ENCODE measurements at places on chromosomes 2 and 18.

DNA sequence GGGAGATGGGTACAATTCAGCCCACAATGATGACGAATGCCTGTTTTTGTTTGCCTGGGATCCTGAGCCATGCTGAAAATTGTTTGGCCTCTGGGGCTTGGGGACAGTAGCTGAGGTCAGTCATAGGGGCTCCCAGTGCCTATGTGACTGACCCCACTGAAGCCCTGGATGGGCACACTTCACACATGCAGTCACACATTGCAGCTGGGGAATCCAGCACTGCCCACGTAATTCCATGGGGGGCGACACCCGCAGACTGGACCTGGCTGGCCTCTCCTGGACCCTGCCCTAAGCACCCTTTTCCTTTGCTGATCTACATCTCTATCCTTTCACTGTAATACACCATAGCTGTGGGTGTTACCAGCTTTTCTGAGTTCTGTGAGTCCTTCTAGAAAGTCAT is 295.2 kb upstream of the HS6ST1 start:
- no peak for DNase-seq

DNA sequence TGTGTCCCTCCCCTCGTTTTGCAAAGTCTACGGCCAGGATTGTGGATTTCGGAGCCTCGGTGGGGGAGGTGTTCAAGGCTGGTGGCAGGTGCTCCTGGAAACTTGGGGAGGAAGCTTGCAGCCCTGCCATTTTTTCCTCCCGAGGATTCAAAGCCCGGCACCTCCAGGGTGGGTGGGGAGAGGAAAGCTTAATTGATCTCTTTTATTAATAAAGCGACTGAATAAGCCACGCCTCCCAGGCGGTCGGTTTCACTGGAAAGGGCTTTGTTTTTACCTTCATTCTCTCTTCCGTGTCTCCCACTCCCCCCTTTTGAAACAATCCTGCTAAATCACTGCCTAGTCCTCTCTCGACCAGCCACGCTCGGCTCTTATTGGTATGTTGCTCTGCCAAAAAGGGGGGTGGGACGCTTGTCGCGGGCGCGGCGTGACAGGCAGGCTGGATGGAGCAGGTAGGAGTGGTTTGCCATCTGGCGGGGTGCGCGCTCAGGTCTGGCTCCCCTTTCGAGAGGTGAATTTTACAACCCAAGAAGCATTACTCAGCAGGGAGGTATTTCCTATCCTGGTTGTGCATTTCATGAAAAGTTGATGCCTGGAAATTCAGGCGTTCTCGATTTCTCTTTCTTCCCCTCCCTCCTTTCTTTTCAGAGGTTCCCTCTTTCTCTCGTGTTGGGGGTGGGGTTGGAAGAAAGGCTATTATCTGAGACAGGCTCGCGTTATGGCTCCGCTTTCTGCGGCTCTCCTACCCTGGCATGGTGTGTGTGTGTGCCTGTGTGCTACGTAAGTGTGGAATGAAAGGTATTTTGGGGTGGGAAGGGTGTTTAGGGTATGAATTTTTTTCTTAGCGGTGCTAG is 1.4 kb downstream of the NEDD4L start:
- DNase-seq, result peak; percentile 14

- DNase-seq, result no peak
Observed at GRCh38 chr18:6625481-6625880, 104.0 kb upstream of the ARHGAP28 start.

DNA sequence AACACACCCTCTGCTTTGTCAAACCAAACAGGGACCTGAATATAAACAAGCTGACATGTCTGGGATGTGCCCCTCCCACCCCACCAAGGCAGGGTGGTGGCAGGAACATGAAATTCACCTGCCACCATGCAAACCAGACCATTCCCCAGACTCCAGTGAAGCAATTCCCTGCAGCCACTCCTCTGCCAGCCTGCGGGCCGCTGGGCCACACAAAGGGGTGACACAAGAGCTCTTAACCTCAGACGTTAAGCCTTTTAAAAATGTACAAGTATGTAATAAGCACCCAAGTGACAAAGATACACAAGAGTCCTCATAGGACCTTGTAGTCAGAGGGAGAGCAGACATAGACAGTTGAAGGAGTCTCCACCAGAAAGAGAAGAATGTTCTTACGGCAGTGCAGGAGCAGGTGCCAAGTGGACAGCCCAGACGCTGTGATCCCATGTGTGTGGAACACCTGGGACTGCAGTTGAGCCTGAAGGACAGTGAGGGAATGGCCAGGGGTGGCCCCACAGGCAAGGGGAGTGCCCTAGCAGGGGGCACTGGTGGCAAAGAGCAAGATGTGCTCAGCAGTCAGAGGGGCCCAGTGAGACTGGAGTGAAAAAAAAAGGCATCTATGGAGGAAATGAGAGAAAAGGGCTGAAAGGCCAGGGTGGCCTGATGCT is 36.9 kb downstream of the CRACDL start:
- no peak for DNase-seq

DNA sequence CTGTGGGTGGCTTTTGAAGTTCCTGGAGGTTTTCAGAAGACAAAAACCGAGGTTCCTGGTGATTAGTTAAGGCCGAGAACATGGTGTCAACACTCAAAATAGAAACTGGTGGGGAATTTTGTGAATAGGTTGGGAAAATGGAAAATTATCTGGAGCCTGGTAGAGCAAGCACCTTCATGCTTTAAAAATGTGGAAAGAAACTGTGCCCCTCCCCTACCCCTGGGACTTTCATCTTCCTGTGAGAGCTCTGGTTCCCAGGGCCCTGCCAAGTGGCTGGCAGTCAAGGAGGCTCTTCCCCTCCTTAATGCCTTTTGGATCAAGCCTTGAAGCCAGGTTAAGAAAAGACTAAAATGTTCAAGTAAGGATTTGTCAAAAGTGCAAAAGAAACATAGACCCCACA is 1.9 kb upstream of the CRACDL start:
- DNase-seq, result no peak

GRCh38 chr2:70068119-70068518 is 19.2 kb upstream of the PCBP1 start:
- DNase-seq, result no peak

- no peak for DNase-seq
Observed at GRCh38 chr18:60162388-60162787, 210.2 kb downstream of the MC4R start.

DNA sequence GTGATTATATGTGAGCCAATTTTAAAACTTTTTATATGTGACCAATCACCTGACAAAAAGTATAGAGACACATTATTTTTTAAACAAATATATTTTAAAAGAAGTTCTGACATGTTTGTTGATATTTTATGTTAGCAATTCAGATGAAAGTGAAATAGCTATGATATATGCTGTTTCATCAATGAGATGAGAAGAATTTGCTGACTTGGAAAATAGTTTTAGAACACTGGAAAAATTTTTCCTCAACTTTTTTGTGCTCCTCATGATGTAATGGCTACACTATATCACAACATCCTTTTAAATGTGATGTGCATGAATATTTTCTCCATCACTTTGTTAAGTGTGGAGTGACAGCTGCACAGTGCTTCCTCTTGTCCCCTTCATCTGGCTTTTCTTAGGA is 434.0 kb downstream of the PLCL1 start:
- DNase-seq, result no peak

- DNase-seq, result no peak
Observed at GRCh38 chr2:98234776-98235175, 111.5 kb upstream of the CNGA3 start.

GRCh38 chr2:96839293-96839874 is 4.4 kb downstream of the ANKRD23 start:
- peak; percentile 75 for DNase-seq

DNA sequence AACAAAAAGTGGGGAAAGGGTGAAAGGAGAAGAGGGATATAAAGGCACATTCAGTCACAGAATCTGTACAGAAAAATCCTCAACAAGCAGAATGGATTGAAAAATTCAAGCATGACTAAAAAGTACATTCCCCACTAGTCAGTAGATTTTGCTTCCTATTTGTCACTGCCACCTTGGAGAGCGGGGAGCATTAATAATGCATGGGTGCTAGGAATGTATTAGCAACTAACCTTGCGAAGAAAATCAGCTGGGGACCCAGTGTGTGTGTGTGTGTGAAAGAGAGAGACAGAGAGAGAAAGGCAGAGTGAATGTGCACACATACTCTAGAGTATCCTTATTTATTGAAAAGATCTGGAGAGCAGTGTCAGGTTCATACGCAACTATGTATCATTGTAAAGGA is 968.7 kb upstream of the ZEB2 start:
- no peak for DNase-seq

DNA sequence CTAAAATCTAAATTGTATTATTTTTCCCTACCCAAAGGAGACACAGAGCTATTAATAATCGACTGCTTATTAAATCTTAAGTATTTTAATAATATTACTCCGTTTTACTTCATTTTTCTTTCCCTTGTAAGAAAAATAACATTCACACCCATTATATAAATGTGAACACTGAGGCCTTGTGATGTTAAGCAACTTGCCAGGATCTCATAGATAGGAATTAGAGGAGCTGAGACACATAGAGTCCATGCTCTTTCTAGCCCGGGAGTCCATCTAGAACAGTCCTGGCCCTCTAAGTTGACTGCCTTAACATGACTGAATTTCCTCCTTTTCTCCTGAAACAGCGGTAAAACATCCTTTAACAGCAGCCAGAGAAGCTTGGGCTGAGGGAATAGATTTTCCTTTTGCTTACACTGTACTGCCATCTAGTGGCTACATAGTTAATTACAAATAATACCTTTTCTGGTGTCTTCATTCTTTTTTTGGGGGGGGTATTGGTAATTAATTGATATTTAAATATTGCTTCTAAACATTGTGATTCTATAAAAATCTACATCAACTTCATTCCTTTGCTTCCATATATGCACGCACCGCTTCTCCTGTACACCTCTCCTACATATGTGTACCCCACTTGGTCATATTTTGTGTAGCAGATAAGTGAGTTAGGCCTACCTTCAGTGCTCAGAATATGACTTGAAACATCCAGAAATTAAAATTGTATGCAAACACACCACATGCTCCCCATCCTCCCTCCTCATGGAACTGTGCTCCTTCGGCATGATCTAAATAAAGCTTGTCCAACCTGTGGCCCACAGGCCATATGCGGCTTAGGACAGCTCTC is 125.8 kb upstream of the HNMT start:
- DNase-seq, result no peak

DNA sequence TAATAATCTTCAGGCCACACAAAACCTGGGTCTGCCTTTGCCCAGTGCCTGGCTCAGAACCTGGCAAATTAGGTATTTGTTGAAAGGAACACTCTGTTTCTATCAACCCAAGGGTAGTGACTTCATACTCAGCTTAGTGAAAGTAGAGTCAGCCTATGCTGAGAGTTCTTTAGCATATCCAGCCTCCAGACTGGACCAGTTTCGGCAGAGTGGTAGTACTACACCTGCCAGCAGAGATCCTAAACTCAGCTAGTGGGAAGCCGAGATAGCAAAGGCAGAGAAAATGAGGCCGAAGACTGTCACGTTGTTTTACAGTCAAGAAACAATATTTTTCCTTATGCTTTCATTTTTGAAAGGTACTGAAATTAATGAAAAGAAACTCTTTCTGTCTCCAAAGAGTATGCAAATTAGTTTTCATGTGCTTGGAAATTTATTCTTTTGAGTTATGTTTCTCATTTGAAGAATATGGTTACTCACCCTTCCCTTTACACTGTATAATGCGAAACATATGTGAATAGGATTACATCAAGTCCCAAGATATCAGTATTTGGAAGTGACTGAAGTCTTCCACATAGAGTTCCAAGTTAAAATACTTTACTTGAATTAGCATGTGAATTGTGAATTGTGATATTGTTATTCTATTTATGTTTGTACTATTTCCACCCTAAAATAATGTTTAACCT is 52.2 kb upstream of the UGP2 start:
- no peak for DNase-seq

DNA sequence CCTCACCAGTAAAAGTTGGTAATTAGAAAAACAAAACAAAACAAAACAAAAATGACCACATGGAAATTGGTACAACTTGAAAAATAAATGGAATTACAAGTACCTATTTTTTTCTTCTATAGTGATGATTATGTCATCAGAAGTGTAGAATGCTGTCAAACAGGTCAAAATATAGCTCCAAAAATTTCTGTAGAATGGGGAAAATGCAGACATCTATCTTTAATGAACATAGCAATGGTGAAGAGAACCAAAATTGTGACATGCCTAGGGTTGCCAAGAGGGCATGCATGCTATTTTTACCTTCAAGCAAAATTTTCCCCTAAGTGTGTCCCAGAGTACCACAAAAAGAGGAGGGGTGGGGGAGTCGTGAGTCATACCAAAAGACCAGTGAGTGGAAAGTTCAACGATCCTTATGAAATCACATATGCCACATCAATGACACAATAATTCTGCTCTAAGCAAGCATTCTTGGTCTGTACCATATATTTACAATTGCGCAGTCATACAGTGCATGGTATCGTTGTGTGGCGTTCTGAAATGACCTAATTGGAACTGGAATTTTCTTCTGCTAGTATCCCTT is 1436.4 kb downstream of the SUCLG1 start:
- no peak for DNase-seq

Data from stimulated activated CD4-positive, alpha-beta T cell treated with anti-CD3 and anti-CD28 coated beads, Interleukin-12 subunit alpha, Interleukin-12 subunit beta, amount 100 ng/mL, for 48 hours (primary cell).